ENCODE measurements at places on chromosomes 1 and 21.
A peak's percentile ranks its signal among the peaks of the same experiment; 100 is the strongest.

- DNase-seq, result peak; percentile 37
Measured at GRCh38 chr1:204623894-204624361, 61.6 kb downstream of the LRRN2 start.

DNA sequence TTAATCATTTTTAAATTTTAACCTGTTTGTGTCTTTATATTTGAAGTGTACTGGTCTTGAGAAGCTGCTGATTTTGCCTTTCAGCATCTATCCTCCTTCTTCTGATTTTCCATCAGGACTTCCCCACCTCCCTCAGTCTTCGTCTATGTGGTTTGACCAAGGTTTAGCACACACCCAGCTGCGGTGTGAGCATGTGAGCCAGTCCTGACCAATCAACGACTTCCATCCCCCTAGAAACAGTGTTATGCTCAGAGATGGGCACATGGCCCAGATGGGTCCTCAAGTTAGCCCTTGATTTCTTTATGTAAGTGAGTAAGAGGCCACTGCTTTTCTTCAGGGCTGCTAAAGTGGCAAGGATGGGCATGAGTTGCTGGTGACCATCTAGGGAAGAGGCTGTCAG is 190.8 kb downstream of the MATN1 start:
- no peak for DNase-seq

DNA sequence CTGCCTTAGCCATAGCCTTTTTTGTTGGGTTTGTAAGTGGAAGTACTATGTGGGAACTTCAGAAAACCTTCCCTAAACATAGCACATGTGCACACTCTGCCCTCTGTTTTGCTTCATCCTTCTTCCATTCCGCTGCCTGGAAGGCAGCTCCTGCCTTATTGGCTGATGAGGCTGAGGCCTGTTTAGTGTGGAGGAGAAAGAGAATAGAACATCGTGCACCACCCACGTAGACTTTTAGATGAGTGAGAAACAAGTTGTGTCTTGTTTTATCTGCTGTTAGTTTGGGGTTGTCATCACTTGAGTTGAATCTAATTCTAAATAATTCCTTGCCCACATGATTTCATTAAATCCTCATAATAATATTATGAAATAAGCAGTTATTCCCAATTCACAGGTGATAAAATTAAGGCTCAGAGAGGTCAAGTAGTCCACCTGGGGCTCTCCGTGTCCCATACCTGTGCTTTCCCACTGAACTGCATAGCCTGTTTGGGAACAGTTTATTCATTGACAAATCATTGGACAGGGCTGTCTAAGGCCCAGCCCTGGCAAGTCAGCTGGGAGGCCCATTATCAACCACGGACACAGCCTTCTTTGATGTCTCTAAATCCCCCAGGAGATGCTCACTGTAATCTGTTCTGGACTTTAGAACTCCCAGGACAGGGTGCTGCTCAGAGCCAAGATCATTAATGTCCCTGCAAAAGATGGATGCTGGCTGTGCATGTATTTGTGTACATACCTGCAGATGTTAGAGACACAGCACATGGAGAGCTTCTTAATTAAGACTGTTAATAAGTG is 93.0 kb downstream of the ABCA4 start:
- no peak for DNase-seq

DNA sequence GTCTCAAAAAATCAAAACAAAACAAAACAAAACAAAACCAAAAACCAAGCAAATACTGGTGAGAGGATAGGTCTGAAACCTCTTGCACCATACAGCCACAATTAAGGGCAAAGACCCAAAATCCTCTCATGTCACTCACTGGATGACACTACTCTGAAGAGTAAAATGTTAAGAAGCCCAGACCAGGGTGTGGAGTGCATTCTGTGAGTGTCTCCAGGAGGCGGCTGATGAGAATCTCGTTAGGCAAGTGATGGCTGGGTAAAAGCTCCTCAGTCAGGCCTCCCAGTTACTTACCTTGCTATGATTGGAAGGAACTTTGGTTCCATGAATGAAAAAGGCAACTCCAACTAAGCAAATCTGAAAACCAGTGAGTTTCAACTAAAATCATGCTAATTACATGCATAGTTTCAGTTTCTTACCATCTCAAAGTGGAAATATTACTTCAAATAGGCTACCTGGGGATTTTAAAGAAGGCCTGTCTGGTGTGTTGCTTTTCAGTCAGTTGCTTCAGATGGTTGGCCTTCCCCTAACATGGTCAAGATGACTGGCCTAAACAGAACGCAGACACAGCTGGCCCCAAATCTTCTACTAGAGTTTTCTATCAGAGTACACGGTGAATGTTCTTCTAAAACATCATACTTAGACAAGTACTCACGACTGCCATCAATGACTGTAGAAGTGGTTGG is 95.1 kb downstream of the KIAA0319L start:
- DNase-seq, result no peak

- no peak for DNase-seq
Measured at GRCh38 chr1:236565530-236565929, 38.8 kb downstream of the HEATR1 start.

GRCh38 chr1:15760520-15761211 is 2.1 kb downstream of the FBLIM1 start:
- DNase-seq, result no peak

DNA sequence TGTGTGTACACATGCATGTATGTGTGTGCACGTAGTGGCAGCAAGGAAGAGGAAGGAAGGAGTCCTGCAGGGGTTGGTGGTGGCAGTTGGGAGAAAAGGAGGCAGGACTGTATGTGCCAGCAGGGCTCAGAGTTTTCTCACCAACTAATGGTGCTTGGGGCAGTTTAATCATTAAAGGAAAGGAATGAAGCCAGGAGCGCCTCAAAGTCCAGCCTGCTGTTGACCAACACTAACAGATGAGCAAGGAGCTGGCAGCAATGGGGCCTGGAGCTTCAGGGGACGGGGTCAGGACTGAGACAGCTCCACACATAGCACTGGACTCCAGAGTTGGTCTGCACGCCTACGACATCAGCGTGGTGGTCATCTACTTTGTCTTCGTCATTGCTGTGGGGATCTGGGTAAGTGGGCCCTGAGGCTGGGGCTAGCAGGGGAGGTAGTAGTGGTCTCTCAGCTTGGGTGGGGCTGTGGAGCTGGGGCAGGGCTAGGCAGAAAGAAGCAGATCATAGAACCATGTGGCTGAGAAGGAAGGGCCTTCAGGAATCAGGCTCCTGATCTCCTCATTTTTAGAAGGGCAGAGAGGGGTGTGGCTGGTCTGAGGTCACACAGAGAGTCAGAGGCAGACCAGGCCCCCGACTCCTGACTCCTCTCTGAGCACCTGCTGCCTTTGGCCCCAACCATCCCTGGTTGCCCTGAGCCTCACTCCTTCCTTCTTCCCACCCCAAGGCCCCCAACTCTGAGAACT is at the start of gene SLC5A9:
Gene SLC5A9 (plus strand): TSS at position 216 of the 742 bp plus-strand sequence. CDS start 21 bp downstream, at position 237.
- no peak for DNase-seq

- peak; percentile 61 for DNase-seq
Measured at GRCh38 chr1:115463347-115463746, 125.3 kb upstream of the NGF start.

GRCh38 chr1:181114574-181115367 is 26.3 kb downstream of the IER5 start:
- DNase-seq, result no peak

GRCh38 chr1:161088587-161089110 is 709 bp downstream of the NECTIN4 start:
- DNase-seq, result no peak

GRCh38 chr1:225877580-225877979 is 4.6 kb downstream of the TMEM63A start:
- DNase-seq, result peak; percentile 30

- DNase-seq, result peak; percentile 83
Measured at GRCh38 chr21:43331962-43332828, 94.7 kb downstream of the SIK1 start.

DNA sequence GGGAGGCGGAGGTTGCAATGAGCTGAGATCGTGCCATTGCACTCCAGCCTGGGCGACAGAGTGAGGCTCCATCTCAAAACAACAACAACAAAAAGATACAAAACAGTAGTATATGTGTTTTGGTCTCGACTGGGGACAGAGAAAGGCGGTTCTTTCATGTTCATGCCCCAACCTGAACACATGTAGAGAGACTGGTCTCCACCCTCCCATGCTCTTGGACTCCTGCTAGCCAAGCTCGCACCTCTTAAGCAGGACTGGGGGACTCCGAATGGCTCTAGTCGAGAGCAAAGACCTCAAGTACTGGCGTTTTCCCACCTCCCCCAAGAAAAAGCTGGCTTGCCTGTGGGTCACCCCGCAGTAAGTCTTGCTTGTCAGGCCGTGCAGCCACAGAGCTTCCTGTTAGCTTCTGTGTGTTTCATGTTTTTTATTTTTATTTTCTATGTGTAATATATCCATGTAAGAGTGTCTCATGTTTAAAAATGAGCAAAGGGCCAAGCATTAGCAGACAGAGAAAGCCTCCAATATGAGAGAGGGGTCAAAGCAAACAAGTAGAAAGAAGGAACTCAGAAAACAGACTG is 91.6 kb downstream of the SCCPDH start:
- DNase-seq, result no peak

DNA sequence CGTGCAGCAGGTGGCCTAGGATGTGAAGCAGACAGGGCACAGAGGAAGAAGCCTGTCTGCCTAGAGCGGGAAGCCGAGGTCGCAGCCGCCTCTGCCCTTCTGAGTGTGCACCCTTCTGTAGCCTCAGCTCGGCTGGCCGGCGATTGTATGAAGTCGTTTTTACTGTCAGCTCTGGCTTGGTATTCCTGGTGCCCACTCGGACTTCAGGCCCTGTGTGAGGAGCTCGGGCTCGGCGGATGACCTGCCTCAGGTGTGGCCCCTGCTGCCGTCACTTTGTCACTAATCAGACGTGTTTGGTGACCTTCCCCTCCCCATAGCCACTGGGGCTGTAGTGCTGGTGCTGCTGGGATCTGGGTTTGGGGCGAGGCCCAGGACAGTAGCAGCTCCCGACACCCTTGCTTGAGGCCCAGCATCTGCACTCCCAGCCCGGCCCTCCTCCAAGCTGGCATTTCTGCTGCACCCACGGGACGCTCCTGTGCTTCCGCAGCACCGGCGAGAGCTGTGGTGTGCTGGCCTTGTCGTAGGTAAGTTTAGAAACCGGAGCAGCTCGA is 18.1 kb downstream of the SLX9 start:
- no peak for DNase-seq

DNA sequence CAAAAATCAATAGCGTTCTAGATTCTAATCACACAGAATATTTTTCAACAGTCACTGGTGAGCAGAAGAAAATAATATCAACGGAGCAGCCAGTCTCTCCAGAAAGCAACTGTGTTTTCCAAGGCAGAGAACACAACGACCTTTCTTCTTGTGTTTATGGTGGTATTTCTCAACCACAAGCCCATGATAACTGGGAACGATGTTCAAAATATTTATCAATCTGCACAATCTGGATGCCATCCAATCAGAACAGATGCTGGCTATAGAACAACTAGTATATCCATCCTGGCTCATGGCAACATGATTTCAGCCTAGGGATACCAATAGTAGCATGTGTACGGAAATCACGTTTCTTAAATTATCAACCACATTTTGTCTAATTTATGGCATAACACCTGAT is 162.7 kb upstream of the RUNX1 start:
- DNase-seq, result no peak

DNA sequence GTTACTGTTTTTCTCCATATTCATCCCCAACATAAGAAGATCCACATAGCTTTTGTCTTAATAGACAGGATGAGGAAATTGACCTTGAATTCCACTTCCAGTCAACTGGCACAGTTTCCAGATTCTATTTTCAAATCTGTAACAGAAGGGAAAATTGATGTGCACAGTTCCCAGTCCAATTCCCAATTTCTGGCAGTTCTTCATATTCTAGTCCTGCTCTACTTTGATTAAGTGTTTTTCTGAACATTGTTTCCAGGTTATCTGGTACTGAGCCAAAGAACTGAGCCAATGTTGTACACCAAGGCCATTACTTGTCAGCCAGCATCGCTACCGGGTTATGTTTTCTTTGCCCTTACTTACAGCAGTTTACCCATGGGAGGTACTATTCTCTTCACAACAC is 1755.4 kb downstream of the PLA2G4A start:
- DNase-seq, result no peak

- DNase-seq, result no peak
Measured at GRCh38 chr1:228142155-228142691, 2.1 kb downstream of the GUK1 start.

GRCh38 chr21:37032877-37033471 is 26.5 kb downstream of the RIPPLY3 start:
- DNase-seq, result no peak

DNA sequence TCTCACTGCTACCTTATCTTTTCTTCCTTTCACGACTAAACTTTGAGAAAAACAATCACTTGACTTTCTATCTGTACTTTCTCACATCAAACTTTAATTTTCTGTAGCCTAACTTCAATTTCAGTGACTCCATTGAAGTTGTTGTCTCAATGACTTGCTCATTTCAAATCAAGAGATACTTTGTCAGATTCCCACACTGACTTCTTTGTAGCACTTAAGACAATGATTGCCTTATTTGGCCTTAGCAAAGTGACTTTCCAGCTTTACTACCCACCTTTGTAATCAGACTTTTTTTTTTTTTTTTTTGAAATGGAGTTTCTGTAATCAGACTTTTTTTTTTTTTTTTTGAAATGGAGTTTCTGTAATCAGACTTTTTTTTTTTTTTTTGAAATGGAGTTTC is 37.0 kb downstream of the AGO4 start:
- DNase-seq, result no peak

DNA sequence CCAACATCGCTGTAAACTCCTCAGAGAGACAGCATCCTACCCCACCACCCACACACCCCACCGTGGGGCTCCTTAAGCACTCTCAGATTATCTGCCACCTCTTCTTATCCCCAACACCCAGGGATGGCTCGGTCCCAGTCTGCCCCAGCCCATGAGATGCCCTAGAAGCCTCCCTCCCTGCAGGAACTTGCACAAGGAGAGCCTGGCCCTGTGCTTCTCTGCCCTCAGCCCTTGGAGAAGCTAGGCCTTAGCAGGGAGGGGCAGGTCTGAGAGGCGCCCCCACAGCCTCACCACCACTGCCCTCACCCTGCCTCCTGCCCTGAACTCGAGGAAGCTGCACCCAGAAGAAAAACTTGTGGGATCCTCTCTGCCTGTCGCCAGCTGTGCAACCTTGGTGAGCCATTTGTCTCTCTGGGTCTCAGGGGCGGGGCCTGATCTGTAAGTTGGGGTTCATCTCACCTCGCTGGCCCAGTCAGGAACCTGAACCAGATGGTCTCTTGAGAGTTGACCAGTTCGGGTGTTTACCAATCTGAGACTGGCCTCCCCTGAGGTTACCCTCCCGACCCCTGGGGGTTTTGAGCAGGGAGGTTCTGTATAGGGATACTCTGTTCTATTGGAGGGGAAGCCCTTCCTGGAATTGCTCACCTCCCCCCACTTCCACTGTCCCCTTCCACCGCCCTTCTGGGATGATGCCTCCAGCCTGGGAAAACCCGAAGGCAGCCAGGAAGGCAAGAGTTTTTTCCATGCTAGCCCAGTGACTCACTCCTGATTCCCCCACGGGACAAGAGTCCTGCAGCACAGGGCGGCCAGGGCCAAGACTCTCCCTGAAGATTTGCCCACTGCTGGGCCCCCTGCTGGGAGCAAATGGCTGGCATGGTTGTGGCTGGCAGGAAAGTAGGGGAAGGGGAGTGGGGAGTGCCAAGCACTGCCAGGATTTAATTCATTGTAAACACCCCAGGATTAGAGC is at the start of gene S100A3:
Gene S100A3 (minus strand): TSS at position 537 of the 967 bp plus-strand sequence. CDS start 773 bp downstream, outside the sequence.
- DNase-seq, result no peak
